Stimulated activated CD8-positive, alpha-beta memory T cell treated with anti-CD3 and anti-CD28 coated beads, Interleukin-15, amount 100 ng/mL, for 48 hours (primary cell): ENCODE measurements at places on chromosomes 3 and 15.

- peak; percentile 26 for DNase-seq
Observed at GRCh38 chr15:68650901-68651709, 72.3 kb downstream of the CORO2B start.

GRCh38 chr3:128950223-128950938, 43.5 kb downstream of the CFAP92 start:
- DNase-seq, result no peak

DNA sequence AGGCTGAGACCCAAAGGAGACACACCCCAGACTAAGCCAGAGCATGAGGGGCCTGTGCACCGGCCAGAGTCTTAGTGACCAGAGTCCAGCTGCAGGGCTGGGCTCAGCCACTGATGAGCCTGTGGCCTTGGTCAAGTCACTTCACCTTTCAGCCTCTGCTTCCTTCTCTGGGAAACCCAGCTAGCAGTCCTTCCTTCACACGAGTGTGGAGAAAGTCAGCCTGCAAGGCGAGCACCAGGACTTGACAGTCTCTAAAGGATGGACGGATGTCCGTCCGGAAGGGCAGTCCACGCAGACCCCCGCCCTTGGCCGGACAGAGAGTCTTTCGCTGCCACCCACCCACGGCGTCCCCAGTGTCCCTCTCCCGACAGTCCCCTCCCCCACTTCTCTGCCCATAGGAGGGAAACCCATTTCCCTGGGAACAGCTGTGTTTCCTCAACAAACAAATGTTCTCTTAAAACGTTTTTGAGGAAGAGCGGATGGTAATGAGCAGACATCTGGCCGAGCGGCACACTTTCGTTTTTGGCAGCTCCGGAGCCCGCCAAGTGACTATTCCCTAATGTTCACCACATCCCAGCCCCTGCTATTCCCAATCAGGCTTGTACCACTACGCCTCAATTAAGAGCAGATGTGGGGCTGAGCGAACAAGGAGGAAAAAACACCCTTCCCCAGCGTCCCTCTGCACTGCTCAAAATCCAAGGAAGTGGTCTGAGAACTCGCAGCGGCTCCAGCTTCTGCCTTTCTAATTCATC, 129.1 kb upstream of the SMAD3 start:
- DNase-seq, result no peak

GRCh38 chr3:1477669-1478068, 384.8 kb downstream of the CNTN6 start:
- no peak for DNase-seq

GRCh38 chr15:64782751-64783150, 7.4 kb upstream of the RBPMS2 start:
- no peak for DNase-seq

DNA sequence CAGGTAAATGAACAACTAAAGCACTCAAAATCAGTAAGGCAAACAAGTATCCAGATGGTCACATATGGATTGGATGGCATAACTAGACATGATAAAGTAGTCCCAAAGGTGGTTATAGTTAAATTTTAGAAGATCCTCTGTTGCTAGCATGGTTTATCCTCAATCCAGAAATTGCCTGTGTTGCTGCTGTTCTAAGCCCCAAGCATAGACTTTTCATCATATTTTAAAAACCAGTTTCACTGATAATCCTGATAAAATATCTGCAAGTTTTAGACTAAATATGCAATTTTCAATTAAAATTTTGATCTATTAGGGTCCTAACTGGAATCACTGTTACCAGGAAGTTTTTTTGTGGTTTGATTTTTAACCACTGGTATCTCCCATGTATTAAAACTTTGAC, 35.4 kb downstream of the MBNL1 start:
- no peak for DNase-seq

DNA sequence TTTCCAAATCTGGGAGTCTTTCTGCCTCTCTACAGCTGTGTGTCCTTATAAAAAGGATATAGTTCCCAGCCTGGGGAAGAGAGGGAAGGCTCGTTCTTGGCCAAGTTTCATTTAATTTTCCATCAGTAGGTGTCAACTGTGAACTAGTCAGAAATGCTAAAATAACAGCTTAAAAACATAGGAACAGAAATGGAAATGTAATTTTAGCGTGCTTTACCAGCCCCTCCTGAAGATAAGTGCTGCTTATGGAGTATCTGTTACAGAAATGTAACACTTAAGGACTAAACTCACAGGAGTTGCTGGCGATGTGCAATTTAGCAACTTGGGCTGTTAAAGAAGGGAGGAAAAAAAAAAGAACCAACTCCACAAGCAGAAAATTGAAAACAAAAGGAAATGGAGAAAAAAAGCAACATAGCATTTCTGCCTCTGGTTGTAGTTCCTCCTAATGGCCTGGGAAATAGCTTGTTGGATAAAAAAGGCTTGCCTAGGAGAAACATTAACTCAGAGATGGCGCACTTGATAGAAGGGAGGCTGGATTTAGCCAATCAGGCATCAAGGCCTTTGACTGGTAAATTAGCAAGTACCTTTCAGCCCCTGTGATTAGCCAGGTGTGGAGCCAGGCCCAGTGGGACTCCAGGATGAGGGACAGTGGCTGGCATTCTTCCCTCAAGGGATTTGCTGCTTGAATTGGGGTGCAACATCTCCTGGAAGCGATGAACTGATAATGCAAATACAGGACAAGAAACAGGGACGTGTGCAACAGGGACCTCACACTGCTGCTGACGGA, 84.3 kb downstream of the RPLP1 start:
- DNase-seq, result no peak

- no peak for DNase-seq
Observed at GRCh38 chr3:104198131-104198530, 1168.6 kb upstream of the ALCAM start.

DNA sequence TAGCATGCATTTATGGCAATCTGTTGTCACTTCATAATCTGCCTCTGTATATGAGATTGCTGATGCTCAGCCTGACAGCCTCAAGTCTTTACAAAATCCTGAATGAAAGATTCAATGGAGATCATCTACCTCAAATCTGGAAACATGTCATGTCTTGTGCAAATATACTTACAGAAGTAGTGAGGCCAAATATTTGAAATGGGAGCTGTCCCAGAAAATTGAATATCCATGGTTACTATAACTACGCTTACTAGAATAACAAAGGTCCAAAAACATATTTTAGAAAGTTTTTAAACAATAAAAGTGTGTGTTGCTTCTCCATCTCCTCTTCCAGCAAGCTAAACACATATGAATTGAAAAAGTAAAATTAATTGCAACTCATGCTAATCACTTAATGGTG, 133.2 kb upstream of the DPH6 start:
- no peak for DNase-seq

DNA sequence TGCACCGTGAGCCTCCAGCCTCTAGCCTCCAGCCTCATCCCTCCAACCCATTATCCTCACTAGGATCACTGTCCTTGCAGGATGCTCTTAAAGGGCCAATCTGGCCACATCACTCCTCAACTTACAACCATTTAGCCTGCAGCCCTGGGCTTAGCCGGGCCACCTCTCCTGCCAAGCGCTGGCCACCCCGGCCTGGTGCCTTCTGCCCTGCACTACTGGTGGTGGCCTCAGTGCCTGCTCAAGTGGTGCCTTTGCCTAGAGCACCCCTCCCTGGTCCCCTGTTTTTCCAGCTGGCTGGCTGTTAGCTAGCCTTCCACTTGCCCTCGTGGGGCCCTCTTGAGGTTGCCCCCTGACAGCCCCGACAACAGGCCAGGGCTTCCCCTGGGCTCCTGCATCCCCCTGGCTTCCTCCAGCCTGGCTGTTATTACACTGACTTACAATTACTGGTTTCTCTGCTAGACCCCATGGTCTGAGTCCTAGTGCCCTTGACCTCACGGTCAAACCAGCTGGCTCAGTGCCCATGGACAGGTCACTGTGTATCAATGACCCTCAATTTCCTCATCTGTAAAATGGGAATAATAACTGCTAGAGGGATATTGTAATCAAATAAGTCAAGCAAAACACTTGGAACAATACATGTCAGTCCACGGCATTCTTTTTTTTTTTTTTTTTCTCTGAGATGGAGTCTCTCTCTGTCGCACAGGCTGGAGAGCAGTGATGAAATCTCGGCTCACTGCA, 15.5 kb downstream of the ATP2B2 start:
- no peak for DNase-seq

GRCh38 chr3:155308831-155309230, 15.3 kb upstream of the STRIT1 start:
- no peak for DNase-seq

DNA sequence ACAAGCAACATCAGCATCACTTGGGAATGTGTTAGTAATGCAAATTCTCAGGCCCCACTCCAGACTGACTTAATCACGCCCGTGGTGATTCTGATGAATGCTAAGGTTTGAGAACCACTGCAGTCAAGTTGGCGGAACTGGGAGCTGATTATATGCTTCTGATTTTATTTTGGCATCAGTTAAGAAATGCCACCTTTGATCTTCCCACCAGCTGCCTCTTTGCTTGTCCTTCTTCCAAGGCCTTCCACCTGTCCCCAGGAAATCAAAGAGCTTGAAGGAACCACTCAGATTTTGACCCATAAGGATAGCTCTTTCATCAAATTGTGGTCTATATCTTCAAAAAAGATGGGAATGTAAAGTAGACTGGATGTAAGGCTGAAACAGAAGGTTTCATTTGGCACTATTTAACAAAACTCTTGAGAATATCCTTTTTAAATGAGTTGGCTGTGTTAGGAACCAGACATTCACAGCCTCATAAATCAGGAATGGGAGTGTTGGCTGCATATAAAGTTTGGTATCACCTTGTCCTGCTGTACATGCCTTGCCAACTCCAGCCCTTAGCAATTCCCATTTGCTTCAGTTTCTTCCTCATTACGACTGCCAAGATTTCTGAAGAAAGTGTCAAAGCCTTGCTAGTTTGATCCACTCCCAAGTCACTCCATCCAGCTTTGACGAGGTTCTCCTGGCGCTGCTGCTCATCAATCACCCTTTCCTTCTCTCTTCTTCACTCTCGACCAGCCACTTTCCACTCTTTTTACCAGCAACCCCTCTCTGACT, 125.8 kb upstream of the NPHP3 start:
- DNase-seq, result no peak

GRCh38 chr3:100354850-100355249, 20.3 kb downstream of the NIT2 start:
- DNase-seq, result no peak

GRCh38 chr15:62454567-62455172, 289.6 kb upstream of the C2CD4B start:
- DNase-seq, result no peak

DNA sequence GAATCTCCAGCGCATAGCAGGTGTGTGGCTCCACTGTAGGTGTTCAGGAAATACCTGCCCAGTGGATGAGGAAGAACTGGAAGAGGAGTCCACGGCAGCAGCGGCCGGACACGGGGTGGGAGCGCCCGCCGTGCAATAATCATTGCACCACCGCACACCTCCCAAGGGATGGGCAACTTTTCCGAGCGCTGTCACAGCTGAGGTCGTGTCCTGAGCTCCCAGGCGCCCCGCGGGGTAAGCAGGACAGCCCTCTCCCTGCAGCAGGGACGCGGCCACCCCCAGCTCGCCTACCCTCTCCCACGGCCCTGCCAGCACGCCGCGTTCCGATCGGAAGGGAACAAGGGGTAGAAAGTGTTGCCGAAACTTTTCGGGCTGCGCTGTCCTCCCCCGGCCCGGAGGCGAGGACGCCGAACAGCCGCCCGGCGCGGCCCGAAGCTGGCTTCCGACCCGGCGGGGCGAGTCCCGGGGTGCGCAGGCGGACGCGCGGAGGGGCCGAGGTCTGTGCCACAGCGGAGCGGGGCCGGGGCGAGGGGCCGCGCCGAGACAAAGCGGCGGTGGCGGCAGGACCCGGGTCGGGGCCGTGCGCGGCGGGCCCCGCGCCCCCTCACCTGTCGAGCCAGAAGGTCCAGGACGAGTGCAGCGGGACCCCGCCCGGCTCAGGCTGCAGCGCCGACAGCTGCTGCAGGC, 475 bp downstream of the EIF4E3 start:
- DNase-seq, result no peak

GRCh38 chr3:126956361-126956760, 26.6 kb upstream of the PLXNA1 start:
- DNase-seq, result no peak

- DNase-seq, result no peak
Observed at GRCh38 chr3:54819946-54820345, 107.9 kb downstream of the LRTM1 start.

- DNase-seq, result no peak
Observed at GRCh38 chr3:46093327-46093942, 66.2 kb upstream of the XCR1 start.

DNA sequence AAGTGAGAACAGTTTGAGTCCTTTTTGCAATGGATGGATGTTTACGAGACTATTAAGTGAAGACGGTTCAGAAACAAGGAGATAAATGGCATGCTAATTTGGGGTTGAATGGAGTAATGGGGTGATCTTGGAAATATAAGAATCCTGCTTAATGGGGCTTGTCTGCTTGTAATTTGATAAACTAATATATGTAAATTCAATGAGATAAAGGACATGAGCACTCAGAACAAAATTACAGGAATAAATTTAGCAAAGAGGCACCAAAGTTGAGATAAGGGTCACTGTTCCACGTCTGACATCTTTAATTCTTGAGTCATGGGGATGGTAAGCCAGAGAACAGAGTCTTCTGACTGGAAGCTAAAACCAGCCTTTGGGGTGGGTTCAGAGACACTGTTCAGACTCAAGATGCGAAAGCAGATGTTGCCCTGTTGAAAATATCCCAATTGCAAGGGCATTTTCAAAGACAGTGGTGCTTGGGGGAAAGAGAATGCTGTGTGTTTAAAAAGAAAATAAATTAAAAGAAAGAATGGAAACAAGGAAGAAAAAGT, 67.8 kb upstream of the CHRNB4 start:
- no peak for DNase-seq
